ENCODE measurements at places on chromosomes 3 and 15.
A peak's percentile ranks its signal among the peaks of the same experiment; 100 is the strongest.

DNA sequence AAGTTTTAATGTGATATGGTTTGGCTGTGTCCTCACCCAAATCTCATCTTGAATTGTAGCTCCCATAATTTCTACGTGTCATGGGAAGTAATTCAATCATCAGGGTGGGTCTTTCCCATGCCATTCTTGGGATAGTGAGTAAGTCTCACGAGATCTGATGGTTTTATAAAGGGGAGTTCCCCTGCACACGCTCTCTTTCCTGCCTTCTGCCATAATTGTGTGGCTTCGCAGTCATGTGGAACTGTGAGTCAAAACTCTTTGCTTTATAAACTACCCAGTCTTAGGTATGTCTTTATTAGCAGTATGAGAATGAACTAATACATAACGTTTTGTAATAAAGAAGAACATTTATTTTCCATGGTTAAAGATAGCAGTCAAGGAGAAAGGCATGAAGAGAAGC, 39.2 kb upstream of the GOLIM4 start:
- DNase-seq = no peak

DNA sequence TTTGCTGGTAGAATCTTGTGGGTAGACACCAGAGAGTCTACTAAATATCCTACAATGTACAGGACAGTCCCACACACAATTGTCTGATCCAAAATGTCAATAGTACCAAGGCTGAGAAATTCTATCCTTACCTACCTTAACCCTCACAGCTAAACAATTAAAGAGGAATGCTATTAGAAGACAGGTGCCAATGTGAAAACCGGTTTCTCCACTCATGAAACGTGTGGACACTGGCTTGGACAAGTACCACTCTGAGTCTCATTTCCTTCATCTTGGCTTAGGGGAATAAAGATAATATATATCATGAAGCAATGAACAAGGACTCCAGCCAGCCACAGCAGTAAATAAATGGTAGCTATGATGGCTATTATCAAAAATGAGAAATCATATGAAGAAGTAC, 90.2 kb downstream of the RFTN1 start:
- no peak for DNase-seq

DNA sequence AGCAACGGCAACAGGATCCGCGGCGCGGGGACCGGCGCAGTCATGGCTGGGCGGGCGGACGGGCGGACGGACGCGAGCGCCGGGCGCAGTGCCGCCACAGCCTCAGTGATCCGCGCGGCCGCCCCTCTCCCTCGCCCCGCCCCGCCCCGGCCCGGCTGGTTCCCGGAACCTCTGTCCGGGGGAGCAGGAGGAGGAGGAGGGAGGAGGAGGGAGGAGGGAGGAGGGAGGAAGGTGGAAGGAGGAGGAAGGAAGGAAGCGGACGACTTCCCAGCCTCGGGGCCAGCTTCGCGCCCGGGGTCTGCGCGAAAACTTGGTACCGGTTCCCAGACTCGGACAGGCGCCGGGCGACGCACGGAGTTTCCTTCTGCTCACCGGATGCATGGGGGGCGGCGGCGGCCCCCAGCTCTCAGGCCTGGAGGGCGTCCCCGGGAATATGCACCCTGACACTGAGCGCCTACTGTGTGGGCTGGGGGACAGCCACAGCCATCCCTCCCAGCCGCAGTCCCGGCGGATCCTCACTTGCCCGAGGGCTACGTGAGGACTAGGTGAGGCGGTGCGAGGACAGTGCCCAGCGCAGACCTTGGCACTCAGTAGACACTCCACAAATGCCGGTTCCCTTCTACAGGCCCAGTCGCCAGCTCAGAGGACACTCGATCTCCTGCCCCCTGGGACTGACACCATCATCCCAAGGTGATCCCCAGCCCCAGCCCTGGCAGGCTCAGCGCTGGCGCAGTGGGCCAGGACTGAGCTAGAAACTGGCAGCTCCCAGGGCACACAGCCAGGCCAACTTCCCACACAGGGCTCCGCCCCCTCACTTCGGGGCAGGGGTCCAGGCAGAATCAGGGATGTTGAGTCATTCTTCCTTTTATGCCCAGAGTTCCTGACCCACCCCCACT, at the start of gene SHISA5:
Gene SHISA5, minus strand, starts transcription at position 124 of the 896 bp plus-strand sequence. Its CDS starts 80 bp downstream, at position 44.
- DNase-seq = no peak

- DNase-seq = no peak
These were observed 10.5 kb upstream of the TM4SF18 start for GRCh38 chr3:149343951-149344350.

DNA sequence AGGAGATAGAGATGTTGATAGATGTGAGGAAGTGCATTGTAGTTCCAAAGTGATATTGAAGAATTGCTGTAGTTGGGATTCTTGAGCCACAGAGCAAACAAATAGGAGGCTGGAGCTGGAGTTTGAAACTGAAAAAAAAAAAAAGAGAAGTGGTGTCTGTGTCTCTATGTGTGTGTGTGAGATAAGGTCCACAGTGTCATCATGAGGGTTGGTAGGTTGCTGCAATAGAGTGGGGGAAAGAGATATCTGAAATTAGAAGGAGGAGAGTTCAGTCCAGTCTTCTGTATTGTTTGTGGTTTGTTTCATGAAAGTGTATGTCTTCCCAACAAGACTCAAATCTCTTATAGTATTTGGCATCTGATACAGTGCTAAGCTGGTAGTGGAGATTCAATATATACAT, 37.3 kb upstream of the CACNA1D start:
- DNase-seq = no peak

- no peak for DNase-seq
These were observed 49.0 kb upstream of the MRPL3 start for GRCh38 chr3:131551761-131552160.

DNA sequence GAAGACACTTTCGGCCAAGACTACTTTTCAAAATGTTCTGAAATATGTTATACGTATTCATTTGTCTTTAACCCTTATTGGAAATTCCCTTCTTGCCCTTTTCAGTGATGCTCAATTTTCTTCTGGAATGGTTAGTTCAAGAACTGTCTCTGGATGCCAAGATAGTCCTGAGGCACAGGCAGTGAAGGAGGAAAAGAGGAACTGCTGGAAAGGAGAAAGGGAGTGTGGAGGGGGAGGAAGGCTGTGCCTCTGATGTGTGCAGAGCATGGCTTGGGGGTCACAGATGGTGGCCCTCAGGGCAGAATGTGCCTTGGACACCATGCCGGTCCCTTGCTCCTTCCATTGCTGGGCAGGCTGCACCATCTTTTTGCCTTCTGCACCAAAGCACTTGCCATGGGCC, 73.7 kb downstream of the CEP63 start:
- no peak for DNase-seq

DNA sequence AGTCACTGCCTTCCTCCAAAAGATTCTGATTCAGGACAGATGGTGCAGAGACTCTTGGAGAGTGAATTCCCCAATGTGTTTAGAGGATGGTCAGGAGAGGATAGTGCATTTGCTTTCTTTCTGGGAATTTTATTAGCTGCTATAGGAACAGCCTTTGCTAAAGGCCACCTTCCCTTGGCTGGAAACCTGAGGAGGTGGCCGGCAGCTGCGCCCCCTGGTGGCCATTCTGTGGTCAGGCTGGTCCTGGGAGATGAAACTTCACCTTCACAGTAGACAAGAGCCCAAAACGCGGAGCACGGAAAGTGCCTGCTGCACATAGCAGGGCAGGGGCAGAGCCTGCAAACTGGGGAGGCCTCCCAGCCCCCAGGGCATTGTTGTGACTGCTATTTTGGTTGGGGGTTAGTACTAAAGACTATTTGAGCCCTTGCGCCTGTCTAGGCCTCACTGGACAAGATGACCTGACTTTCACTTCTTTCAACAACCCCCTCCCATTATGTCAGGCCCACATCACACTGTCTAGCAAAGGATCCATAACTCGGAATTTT, 34.3 kb downstream of the SEC22C start:
- DNase-seq = no peak

GRCh38 chr3:9583792-9584191, 30.2 kb upstream of the LHFPL4 start:
- no peak for DNase-seq

DNA sequence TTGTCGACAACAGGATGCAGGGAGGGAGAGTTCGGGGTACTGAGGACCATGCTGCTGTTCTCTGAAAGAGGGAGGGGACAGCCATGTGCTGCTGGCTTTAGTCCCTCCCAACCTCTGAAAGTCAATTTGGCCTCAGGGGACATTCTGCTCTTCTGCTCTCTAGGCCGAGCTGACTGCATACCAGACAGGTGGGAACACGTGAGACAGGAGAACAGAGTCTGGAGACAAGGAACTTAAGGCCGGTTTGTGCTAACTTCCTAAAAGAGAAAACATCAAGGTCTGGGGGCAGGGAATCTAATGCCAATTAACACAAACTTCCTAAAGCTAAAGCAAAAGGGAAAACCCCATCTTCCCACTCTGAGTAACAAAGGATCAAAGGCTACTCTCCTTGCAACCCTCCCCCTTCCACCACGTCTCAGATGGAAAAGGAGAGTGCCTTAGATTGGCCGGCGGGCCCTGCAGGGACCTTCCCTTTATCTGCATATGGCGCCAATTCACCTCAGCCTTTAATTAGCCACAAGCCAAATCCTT, 41.0 kb downstream of the SLCO2A1 start:
- DNase-seq = no peak

DNA sequence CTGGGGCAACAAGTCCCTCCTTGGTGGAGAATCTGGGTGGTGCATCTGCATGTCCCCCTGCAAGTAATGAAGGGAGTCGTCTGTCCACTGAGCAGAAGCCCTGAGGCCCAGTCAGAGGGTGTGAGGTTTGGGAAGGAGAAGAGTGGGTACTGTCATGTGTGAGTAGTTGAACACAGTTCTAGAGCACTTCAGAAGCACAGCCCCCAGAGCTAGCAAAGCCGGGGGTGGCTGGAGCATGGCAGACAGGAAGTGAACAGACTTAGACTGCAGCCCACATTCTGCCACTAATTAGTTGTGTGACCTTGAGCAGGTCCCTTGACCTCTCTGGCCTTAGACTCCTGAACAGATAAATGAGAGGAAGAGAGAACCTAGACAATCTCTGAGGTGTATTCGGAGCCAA, 207.6 kb downstream of the UACA start:
- no peak for DNase-seq

DNA sequence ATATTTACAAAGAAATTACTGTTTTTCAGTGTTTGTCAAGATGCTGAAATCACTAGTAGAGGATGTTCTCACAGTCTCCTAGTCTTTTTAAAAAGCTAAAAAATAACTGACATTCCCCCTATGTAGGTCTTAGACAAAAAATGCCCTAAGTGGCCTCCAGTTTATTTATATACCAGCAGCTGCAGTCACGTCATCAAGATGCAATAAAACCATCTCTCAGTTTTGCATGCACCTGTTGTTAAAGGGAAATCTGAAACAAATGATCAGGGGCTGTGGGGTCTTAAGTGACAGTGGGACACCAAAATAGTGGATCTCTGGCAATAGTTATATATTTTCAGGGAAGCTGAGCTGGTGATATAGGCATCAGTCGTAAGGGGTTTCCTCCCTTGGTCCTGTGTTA, 146.5 kb upstream of the ARPP21 start:
- no peak for DNase-seq

DNA sequence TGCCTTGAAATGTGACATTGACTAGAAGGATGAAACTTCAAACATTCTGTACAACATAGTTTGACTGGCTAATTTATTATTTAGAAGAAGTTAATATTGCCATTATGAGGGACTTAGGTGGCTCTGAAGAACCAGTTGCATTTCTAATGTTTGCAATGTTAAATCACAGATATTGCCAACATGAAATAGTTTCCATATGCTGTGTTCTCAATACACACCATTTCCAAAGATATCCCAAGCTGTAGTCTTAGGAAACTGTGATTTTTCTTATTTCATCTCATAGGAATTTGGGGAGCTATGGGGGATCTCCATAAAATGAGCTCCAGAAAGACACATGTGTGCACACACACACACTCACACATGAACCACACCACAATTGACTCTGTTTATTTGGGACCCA, 36.3 kb downstream of the ALG1L2 start:
- DNase-seq = no peak

DNA sequence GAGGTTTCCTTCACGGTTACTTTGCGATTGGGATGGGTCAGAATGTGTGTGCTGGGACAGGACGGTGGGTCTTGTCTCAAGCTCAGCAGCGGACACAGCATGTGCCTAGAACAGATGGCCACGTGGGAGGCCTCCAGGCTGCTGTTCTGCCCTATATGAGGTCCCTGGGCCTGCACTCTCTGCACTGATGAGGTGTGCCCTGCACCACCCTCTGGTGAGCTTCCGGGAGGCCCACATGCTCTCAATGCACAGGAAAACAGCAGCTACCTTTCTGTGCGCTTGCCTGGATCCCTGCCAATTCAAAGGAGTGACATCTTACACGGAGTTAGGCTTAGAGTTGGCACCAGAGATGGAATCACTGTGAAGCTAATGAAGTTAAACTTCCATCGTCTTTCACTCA, 59.8 kb downstream of the BOC start:
- DNase-seq = no peak

DNA sequence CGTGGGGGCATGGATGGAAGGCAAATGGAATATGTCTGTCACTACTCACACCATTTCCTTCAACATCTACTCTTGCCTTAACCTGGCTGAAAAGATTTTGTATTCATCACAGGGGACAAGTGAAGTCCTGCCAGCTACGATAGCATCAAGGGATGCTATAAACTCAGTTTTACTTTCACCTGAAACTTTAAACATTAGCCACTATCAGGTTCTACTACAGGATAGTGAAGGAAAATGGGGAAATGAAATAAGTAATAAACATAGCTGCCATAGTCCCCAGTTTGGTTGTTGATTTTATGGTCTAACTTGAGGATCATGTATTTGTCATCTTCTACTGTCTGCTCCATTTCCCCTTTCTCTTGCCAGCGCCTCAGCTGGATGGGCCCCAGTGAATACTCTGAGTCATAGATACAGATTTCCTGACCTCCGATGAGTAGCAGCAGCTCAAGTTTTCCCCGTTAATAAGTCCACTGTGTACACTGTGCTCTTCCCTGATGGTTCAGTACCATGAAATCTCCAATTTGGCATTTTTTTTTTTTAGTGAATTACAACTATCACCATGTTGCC, 338.2 kb upstream of the SLCO3A1 start:
- DNase-seq = peak; percentile 60

DNA sequence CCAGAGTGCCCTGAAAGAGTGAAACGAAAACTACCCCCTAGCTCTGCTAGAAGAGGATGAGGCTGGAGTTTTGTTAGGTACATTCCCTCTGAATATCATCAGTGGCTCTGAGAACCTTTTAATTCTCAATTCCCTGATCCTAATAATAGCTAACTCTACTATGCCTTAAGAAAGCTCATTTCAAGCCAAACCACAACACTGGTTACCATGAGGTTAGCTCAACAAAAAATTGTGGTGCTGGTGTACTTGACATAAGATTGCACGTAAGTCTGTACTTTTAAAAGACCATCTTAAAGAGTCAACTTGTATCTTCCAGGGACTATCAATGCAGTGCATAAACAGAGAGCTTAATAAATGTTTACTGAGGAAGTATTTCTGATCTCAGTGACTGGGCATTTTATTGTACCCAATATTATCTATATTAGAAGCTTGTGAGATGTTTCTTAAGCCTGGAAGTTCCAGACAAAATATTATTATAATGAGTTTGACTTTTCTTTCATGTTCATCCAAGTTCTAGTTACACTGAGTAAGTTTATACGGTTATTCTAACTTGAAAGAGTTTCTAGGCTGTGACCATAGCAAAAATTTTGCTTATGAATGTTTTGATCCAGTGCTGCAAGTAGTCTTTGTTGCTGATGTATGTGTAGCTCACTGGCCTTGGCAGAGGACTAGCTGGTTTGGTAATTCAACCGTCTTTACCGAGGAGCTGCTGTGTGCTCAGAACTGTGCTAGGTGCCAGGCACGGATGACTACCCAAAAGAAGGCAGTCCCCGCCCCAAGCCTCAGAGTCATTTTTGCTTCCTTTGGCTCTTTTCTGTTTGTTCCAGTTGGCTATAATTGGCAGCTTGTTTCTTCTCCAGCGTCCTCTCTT, 334.4 kb upstream of the TRIM42 start:
- no peak for DNase-seq

Data from AG04449 (cell line).